Activated naive CD8-positive, alpha-beta T cell treated with anti-CD3 and anti-CD28 coated beads, Interleukin-2, amount 50 U/mL, for 16 hours (primary cell): ENCODE measurements at places on chromosomes 6 and 20.

GRCh38 chr6:85015396-85015990 is 251.1 kb upstream of the TBX18 start:
- no peak for DNase-seq

- no peak for DNase-seq
Observed at GRCh38 chr20:14707026-14707680, 369.7 kb upstream of the FLRT3 start.

DNA sequence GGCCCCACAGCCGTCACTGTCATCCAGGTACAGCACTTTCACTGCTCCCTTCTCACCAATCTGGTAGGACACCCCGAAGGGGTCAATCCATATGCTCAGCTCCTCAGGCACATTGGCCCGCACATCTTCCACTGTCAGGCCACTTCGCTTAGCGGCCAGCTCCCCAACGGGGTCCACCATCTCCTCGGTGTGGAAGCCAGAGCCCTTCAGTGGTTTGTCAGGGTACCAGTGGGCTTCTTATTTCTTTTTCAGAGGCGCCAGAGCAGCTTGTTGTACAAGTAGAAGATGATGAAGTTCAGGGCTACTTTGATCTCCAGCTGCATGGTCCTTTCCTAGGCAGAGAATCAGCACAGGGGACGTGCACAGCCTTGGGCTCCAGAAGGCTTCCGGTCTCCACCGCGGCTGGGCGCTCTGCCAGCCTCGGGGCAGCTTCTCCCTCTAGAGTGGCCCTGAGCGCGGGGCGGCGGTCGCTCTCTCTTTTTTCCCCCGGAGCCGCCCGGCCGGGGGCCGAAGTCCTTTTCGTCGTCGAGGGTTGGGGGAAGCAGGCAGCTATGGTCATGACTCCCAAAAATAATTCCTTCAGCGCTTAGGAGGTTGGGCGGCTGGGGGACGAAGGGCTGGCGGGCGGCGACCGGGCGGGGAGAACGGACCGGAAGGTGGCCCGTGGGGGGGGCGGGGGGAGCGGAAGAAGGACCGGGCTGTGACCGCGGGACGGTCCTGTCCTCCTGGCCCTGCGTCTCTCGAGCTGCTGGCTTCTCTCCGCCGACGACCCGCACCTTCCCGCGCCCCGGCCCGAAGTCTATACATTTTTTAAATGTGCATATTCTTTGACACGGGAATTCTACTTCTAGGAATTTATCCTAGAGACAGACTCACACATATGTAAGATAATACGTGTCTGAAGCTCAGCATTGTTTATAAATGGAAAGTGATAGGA is 6.5 kb upstream of the ZSCAN9 start:
- DNase-seq = no peak

DNA sequence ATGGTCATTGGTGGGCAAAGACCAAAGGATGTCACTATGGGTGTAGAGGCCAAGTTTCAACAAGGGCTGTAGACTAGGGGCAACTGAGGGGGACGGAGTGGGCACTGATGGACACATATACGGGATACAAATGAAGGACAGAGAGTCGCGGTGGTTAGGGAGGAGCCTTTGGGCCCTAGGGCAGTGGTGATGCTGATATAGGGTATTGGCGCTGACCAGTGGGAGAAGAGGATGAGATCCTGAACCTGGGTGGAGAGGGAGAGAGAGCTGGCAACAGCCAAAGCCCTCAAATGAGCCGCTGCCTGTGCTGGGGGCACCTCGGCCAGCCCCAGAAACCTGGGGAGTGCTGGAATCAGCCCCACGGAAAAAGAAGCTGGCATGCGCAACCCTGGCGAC is 1.6 kb downstream of the CDH22 start:
- DNase-seq = no peak

- no peak for DNase-seq
Observed at GRCh38 chr6:89482126-89482525, 49.2 kb downstream of the ANKRD6 start.

DNA sequence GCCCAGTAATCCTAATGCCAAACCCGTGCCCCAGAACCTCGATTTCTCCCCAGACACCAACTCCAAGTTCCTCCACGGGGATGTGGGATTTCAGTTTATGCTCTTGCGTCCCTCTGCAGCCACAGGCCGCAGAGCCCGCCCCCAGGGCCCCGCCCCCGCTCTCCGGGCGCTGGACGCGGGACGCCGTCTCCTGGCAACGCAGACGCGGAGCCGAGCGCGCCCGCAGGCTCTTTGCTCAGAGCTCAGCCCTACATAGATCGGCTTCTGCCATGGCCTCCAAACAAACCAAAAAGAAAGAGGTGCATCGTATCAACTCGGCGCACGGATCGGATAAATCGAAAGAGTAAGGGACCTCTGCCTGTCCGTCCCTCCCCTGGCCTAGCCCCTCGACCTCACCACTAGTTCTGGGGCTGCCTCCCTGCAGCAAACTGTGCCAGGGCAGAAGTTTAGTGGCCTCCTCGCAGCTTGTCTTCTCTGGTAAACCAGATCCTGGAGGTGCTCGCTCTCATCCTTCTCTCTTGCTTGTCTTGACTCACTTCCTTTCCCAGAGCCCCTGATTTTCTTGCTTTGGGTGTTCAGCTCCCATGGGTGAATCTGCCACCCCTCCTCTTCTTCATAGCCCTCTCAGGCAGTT is at the start of gene ADGB:
TSS of gene ADGB (plus strand) at position 201 of the 634 bp plus-strand sequence. CDS start at position 270, 69 bp downstream.
- no peak for DNase-seq

DNA sequence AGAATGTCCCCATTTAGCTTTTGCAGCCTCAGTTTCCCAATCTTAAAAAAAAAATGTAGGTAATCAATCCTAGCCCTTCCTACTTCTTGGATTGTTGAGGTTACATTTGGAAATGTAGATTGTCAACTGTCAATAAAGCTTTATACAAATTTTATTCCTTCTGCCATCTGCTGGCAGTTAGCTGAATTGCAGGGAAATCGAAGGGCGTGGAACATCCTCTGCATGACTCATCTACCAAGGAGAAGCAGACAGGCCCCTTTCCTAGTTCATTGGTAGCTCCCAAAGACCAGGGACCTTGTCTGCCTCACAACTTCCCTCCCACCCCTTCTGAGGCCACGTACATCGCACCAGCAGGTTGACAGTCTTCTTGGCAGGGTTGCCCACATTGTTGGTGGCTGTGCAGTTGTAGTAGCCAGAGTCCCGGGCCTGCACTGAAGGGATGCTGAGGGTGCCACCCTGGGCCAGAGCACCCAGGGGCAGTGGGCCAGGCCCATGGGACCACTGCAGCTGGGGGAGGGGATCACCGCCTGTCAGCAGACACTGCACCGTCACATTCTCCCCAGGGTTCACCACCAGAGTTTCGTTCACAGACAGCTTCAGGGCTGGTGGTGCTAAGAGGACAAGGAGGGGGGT is 43.6 kb downstream of the MDGA1 start:
- DNase-seq = no peak

GRCh38 chr6:89597372-89597771 is 41.2 kb downstream of the LYRM2 start:
- DNase-seq = no peak
